ENCODE measurements at places on chromosomes 3 and 15.

DNA sequence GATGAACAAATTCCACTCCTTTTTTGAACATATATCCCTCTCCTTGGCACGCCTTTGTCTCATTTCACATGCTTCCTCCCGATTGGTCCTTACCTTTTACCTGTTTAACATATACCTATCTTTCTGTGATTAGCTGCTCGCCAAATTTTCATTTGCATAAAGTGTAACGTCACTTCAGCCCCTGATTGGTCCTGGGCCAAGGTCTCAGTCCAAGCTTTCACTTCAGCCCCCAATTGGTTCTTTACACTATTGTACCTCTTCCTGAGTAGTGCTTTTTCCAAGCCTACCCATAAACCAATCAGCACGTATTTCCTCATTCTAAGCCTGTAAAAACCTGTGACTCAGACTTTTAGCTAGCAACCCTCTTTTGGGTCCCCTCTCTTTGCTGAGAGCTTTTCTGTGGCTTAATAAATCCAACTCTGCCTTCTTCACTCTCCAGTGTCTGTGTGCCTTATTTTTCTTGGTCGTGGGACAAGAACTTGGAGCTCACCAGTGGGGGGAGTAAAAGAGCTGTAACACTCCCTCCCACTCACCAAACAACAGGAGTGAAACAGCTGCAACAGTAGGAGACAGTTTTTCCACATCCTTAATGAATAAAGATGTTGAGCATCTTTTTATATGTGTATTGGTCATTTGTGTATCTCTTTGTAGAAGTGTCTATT is 584 bp upstream of the XCR1 start:
- DNase-seq, result no peak

DNA sequence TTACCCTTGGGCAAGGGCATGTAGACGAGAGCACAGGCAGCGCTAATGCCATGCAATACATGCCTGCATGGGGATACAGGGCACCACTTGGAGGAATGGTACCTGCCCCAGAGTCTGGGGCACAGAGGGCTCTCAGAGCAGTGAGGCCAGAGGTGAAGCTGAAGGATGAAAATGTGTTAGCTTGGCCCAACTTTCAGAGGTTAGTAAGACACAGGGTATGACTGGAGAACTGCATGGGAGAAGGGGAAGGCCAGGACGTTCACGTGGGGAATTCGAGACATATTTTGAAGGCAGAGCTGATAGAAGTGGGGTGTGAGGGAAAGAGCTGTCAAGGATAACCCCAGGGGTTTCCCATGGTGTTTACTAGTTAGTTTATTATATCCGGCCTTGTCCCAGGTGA is 19.6 kb downstream of the CSRNP1 start:
- no peak for DNase-seq

- DNase-seq, result no peak
These were observed 226.6 kb upstream of the IL12A start for GRCh38 chr3:159761848-159762635.

- DNase-seq, result peak; percentile 41
These were observed 2.9 kb downstream of the PHC3 start for GRCh38 chr3:170178651-170179050.

GRCh38 chr15:88974392-88974791 is 61.2 kb upstream of the MFGE8 start:
- DNase-seq, result no peak

DNA sequence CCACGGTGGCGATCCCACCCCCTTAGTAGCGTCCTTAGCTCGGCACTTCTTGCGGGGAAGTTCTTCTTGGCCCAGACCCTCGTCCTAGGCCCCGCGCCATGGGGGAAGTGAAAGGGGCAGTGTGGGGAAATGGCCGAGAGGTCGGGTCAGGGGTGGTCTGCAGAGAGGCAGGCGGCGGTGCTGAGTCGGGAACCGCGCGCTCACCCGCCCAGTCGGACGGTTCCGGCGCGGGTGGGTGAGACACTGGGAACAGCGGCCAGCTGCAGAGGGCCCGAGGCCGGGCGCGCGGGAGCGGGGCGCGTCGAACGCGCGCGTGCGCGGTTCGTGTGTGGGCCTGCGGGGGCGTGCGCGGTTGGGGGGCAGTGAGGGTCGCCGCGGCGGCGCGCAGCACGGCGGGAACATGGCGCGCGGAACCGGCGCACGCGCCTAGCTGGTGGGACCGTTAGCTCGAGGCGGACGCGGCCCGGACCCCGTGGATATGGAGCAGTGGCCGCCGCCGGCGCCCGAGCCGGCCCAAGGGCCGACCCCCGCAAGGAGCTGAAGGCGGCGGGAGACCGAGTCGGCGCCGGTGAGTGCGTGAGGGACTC is 246.9 kb downstream of the GOLGA6L6 start:
- peak; percentile 2 for DNase-seq

DNA sequence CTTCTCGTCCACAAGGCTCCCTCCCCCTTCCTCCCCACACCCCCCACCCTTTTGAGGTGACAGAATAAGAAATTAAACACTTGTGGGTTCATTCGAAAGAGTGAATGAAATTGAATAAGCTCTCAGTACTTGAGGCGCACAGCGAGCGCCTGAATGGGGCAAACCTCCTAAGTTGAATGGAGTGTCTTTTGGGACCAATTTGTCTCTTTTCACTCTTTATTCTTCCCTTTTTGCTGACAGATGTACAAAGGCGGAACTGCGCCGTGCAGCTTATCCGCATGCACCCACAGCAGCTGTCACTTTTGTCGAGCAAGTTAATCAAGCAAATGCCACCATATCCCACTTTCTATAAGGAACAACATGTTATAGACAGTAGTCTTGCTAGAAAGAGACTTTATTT is 47.9 kb upstream of the FEZF2 start:
- no peak for DNase-seq

DNA sequence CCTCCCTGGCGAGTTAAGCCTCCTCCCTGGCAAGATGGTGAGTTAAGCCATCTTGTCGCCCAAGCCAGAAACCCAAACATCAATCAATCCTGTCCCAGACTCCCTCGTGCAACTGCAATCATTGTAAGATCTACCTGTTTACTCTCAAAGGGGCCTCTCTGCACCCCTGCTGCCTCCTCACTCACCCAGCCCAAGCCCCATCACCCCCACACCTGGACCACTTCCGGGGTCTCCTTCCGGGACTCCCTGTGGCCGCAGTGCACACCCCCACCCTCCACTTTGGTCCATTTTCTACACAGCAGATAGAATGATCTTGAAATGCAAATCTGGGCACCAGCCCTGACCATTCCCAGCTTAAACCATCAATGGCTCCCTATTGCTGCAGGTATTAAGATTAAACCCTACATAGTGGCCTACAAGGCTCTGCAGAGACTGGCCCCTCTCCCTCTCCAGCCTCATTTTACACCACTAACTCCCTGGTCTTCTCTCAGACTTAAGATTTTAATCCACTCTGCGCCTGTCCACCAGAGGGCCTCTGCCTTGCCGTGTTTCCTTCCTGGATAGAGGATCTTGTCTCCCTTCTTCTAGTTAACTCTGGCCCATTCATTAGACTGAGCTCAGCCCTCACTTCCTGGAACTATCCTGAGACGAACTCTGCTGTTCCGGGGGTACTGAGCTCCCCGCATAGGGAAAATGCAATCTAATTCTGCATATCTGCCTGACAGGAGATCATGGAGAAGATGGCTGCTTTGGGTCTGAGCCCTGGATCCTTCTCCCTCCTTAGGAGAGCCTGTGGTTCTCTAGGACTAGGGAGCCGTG is 41.9 kb upstream of the SLC6A1 start:
- DNase-seq, result no peak

DNA sequence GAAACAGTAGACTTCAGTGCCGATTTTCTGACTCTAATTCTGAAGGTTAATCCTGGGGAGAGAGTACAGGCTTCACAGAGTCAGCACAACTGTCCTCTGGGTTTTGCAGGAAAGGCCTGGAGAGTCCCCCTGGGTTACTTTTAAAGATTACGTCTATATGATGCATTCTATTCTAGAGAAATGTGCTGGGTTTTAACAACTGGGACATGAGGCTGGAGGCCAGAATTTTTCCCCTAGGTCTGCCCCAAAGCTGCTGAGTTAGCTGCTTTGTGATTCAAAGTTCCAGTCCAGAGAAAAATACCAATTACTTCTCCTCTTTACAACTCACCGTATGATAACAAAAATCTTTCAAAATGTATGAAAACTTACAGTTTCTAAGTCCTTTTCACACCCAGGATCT is 240.7 kb upstream of the TPRG1 start:
- no peak for DNase-seq

DNA sequence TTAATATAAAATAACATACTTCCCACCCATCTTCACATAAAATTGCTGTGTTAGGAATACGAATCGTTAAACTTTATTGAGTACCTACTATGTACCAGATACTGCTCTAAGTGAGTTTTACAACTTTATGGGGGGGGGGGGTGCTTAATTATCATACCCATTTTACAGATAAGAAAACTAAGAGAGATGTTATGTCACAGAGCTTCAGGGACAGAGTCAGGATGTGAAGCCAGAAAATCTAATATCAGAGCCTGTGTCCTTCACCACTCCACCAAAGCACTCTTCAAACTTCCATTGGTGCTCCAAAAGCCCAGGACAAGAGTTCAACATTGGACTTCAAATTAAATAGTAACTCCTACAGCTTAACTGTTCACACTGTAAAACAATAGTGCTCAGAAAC is 8.6 kb downstream of the LINS1 start:
- no peak for DNase-seq

GRCh38 chr3:148021381-148021780 is 612.2 kb downstream of the ZIC1 start:
- no peak for DNase-seq

- DNase-seq, result no peak
These were observed 83.9 kb upstream of the ARL6 start for GRCh38 chr3:97680696-97681095.

GRCh38 chr3:67064105-67064504 is 66.0 kb downstream of the KBTBD8 start:
- no peak for DNase-seq

Measured in activated naive CD4-positive, alpha-beta T cell treated with Interleukin-2 at 50 U/mL for 16 hours (primary cell).